ENCODE measurements at places on chromosomes 4 and X. TPM values are rescaled to one million over a fixed set of nuclear protein-coding genes. Genes with fewer than 3 reads are reported as not detected.

Gene PAGE5
- not detected for total RNA-seq

DNA sequence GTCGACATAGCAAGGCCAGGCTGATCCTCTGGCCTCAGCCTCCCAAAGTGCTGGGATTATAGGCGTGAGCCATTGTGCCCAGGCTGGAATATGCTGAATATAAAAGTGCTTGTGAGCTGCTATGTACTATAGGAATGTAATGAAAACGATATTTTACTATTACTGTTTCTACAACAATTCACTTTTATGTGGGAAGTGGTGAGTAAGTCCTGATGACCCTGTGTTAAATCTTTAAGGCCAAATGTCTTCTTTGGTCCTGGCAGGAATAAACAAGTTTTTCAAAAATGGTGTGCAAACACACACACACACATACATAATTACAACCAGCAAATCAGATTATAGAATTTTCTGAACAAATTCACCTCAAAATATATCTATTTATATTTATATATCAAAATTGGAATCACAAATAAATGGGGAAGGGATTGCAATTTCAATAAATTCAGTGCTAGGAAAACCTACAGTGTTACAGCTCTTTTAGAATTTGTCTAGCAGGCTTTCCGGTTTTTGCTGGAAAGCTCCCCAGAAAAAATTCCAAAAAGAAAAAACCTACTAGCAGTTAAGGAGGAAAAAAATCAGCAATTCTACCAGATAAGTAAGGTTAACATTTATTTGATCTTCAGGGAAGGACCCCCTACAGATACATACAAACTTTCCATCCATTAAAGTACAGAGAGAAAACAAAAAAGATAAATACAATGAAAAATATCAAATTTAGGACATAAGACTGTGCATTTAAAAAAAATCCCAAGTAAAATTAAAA lies 17.9 kb downstream of the SMIM14 start:
- no peak for DNase-seq

GRCh38 chr4:19615086-19615689 lies 636.5 kb upstream of the SLIT2 start:
- DNase-seq: no peak

Gene PPM1K
- 14.0 TPM for total RNA-seq

DNA sequence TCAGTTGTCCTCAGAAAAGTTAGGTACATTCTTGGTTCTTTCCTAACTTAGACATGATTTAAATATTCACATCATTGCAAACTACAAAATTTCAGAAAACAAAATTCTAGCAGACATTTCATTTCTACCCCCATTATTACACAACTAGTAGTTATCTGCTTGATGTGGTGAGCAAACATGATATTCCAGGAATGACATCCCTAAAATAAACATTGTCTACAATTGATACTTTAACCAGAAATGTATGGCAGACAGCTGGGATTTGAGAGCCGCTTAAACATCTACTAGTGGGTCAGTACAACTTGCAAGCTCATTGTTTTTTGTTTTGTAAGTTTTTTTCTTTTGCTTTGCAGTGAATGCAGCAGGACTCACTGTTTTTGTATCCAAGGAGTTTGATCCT lies 32.1 kb upstream of the AMBN start:
- DNase-seq: no peak

GRCh38 chr4:34043131-34043530 lies 2201.2 kb downstream of the ARAP2 start:
- no peak for DNase-seq

Gene PIGA
- total RNA-seq: 19.2 TPM

GRCh38 chrX:77527233-77528001 lies 80.2 kb downstream of the FGF16 start:
- DNase-seq: no peak

GRCh38 chrX:133544115-133544514 lies 128.8 kb upstream of the GPC4 start:
- DNase-seq: no peak

- no peak for DNase-seq
These were observed 16.8 kb upstream of the LAP3 start for GRCh38 chr4:17560065-17560673.

Gene PCSK1N
- 0.93 TPM for total RNA-seq

GRCh38 chr4:73606465-73606974 lies 13.7 kb downstream of the RASSF6 start:
- DNase-seq: no peak

GRCh38 chr4:185343726-185344581 lies 51.8 kb downstream of the LRP2BP start:
- DNase-seq: no peak

- no peak for DNase-seq
These were observed 108.0 kb downstream of the SLIT2 start for GRCh38 chr4:20359692-20360091.

- DNase-seq: no peak
These were observed 613.1 kb upstream of the HS3ST1 start for GRCh38 chr4:12041828-12042227.

GRCh38 chr4:108166441-108167315 lies 2.1 kb downstream of the LEF1 start:
- no peak for DNase-seq

DNA sequence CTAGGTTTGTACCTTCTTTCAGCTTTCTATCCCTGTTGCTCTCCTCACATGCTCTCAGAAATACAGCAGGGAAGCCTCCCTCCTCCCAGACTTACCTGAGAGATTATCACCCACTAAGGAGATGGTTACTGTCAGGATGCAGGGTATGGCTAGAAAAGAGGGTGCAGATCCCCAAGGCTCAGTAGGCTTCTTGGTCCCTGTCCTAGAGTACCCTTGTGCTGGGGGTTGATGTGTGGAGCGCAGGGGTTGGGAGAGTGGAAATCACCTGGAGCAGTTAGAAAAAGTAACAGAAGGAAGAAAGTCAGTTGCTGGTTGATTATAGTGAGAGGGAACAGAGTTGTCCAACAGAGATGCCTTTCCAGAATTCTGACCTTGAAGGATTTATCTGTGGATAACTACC lies 80.2 kb downstream of the CNGA2 start:
- no peak for DNase-seq

GRCh38 chr4:76874176-76874575 lies 23.8 kb downstream of the SOWAHB start:
- DNase-seq: no peak

DNA sequence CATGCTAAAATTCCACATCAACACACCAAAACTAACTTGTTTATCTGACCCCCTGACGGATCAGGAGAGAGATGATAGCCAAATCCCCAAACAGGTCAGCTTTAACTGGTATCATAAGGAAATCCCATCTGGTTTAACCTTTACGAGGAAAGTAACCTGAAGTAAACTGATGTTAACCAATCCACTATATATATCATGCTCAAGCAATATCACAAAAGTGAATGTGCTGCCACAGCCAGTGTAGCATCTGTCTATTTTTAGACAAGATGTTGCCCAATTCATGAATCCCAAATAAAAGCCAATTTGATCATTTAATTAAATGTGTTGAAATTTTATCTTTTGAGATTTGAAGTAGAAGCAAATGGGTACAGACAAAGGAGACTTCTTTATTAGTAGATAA lies 44.5 kb downstream of the EGF start:
- DNase-seq: no peak

- no peak for DNase-seq
These were observed 46.6 kb upstream of the HS6ST2 start for GRCh38 chrX:133005042-133005441.

Gene GATA1
- not detected for total RNA-seq

- no peak for DNase-seq
These were observed 199.0 kb downstream of the BANK1 start for GRCh38 chr4:101989551-101989950.

DNA sequence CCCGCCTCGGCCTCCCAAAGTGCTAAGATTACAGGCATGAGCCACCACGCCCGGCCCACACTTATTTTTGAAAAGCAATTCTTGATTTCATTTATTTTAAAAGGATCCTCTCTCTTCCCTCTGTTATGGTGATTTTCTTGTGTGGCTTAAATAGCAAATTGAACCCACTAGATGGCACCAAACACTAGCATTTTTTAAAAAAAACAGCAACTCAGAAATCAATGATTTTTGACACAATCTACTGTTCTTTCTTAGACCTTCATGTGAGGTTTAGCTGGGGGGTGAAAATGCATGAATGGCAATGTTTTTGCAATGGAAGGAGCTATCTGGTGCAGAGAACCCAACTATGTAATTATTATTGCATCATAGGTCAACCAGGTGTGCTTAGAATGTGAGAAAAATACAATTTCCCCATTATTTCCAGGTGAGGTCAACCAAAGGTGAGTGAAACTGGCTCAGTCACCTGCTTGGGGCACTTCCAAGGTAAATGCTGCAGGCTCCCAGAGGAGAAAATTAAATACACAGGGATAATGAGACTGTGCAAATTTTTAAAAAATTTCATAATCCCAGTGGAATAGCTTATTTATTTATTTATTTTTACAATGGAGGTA lies 226.7 kb upstream of the PRKX start:
- no peak for DNase-seq

Gene TEX11
- total RNA-seq: not detected

Gene UGT2B17
- not detected for total RNA-seq

DNA sequence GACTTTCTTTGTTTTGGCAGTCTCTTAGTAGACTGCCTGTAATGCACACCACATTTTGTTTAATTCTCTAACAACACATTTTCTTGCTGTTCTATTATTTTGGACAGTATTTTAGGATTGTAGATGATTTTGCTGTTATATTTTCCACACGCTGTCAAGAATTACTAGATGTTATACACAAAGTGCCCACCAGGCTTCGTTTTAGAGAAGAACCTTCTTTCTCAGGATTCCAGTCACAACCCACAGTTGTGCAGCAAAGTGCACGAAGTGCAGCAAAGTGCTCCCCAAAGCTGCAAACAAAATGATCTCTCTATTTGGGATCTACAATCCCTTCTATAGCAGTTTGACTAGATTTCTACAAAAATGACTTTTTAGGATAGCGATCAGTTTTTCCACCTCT lies 2.4 kb downstream of the ZNF141 start:
- DNase-seq: no peak

All from omental fat pad (tissue), 4 donors.